Activated CD4-positive, alpha-beta T cell treated with anti-CD3 and anti-CD28 coated beads for 36 hours (primary cell): ENCODE measurements at places on chromosomes 1 and 21. TPM values are rescaled to one million over a fixed set of nuclear protein-coding genes. Genes with fewer than 3 reads are reported as not detected.

GRCh38 chr1:72284084-72284347 is 1.7 kb upstream of the NEGR1 start:
- DNase-seq = no peak

GRCh38 chr1:177257128-177257527 is 86.4 kb downstream of the BRINP2 start:
- DNase-seq = no peak

GRCh38 chr1:55155522-55155921 is 59.6 kb downstream of the USP24 start:
- DNase-seq = no peak

The ST6GALNAC3 gene
- total RNA-seq = 1.1 TPM

- DNase-seq = no peak
Observed at GRCh38 chr21:43874085-43874805, 9.2 kb downstream of the AGPAT3 start.
